SHP77 treated with DMSO at 0.1 percent for 48 hours (cell line): ENCODE measurements at places on chromosomes 1 and 21.

- DNase-seq = no peak
Measured at GRCh38 chr1:197572169-197572568, 203.1 kb downstream of the DENND1B start.

DNA sequence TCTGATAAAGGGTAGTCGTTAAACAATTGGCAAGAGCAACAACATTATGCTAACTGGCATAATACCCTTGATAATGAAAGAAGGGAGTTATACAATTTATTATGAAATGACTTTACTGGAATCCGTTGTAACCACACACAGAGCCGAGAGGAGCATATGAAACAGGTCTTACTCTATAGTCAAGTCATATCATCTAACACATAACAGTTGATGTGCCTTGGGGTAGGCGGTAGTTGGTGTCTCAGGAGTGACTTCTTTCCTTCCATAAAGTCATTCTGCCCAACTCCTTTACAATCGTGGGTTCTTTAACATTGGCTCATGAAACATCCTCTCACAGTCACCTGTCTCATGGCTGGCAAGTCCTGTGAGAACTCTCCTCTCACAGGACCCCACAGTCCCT, 225.2 kb downstream of the LTN1 start:
- no peak for DNase-seq

DNA sequence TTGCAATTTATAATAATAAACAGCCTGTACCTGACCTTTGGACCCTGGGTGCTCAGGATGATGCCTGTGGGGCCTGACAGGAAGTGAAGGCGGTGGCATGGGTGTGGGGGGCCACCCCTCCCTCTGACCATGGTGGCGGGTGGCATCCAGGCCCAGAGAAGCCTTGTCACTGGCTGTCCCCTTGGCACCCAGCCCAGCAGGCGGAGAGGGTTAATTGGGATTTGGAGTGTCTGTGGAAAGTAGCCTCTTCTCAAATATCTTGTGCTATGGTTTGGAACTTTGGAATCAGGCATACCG, 20.5 kb downstream of the SOX13 start:
- no peak for DNase-seq

DNA sequence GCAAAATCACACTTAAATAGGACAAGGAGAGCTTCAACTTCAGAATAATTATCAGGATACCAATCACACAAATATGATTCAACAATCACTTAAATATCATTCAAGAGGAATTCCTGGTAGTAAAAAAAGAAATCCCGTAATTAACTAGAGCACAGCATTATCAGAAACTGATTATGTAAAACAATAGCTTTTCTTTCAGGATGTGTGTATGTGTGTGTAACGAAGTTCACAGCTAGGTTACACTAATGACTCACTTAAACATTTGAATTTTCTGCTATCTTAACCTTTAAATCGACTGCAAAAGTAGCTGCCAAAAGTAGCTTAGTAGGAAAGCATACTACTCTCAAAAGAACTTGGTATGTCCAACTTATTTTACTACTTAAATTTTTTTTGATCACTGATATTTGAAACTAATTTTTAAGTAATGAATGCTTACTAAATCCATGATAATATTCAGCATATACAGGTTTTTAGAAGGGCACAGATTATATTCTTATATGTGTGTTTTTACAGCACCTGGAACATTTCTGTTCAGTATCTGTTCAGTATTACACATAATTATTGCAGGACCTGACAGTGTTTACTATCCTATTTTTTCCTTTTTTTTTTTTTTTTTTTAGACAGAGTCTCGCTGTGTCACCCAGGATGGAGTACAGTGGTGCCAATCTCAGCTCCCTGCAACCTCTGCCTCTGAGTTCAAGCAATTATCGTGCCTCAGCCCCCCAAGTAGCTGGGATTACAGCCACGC, 4.2 kb downstream of the RERE start:
- no peak for DNase-seq

GRCh38 chr1:216554934-216555333, 131.7 kb upstream of the USH2A start:
- DNase-seq = no peak

GRCh38 chr1:11486231-11487009, 7.5 kb downstream of the DISP3 start:
- DNase-seq = no peak

DNA sequence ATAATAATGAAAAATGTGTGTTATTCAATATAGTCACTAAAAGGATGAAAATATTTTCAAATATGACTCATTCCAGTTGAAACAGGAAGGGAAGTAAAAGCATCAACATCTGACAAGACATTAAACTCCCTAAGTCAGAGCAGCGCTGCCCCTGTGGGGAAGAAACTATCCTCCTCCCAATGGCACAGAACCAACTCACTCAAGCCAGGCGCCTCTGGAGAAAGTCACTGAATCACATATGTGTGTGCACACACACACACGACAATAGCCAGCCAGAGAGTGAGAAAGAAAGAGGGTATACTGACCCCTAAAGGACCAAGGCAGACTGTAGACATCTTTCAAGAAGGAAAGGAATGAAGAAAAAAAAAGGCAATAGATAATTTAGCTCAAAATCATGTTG, 126.9 kb downstream of the SETD4 start:
- DNase-seq = no peak

DNA sequence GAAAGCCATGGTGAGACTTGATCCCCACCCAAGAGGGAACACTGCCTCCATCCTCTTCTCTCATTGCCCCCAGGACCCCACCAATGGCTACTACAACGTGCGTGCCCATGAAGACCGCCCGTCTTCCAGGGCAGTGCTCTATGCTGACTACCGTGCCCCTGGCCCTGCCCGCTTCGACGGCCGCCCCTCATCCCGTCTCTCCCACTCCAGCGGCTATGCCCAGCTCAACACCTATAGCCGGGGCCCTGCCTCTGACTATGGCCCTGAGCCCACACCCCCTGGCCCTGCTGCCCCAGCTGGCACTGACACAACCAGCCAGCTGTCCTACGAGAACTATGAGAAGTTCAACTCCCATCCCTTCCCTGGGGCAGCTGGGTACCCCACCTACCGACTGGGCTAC, 86.1 kb upstream of the CD1D start:
- no peak for DNase-seq

DNA sequence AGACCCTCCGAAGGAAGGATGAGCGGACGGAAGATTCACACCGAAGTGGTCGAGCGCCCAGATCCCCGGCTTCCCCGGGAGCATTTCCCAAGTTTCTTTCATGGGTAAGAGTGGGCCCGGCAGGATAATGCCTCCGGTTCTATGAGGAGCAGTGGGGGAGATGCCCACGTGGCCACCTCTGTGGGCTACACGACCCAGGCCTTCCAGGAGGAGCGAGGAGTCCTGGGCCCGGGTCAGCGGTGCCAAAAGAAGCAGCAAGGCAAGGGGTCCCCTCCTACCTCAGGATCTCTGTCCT, 7.9 kb upstream of the NBPF11 start:
- no peak for DNase-seq

GRCh38 chr1:229012823-229013222, 258.1 kb upstream of the RAB4A start:
- no peak for DNase-seq

DNA sequence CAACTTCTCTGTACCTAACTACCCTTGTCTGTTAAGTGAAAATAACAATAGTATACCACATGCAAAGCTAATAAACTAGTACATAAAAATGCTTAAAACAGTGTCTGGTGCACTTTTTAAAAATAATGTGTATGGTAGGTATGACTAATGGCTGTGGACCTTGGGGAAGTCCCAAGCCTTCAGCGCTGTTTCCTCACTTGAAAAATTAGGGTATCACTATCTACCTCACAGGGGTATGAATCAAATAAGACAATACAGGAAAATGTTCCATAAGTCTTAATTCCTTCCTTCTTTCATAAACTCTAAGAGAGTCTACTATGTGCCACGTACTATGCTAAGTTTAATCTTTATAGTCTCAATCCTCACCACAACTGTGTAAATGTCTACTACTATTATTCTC, 32.0 kb downstream of the EGLN1 start:
- no peak for DNase-seq

DNA sequence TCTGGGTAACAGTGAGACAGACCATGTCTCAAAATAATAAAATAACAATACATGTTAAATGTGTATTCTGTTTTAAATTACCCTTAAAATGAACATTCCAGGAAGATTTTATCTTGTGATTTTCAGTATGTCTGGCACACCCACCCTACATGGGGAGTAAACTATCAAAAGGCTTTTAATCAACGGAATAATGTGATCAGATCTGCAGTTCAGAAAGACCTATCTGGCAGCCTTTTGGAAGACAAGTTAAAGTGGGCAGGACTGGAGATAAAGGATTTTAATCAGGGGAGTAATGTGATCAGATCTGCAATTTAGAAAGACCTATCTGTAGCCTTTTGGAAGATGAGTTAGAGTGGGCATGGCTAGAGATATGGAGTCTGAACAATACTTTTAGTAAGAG, 10.1 kb downstream of the MED8 start:
- no peak for DNase-seq

DNA sequence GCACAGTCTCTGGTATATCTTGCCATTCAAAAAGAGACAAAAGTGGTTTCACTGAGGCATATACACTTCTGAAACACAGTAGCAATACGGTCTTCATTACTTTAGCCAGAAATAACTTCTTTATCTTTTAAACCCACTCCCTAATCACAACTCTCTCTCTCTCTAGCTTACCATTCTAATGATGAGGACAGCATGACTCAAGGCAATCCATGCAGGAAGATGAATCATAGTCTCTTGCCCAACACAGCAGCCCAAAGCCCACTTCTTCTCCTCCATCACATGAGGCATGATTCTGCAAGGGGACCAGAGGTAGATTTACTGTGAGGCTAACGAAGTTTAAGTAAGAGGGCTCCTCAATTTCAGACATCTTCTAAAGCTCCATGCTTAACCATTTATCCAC, 285.0 kb upstream of the NR5A2 start:
- DNase-seq = no peak

DNA sequence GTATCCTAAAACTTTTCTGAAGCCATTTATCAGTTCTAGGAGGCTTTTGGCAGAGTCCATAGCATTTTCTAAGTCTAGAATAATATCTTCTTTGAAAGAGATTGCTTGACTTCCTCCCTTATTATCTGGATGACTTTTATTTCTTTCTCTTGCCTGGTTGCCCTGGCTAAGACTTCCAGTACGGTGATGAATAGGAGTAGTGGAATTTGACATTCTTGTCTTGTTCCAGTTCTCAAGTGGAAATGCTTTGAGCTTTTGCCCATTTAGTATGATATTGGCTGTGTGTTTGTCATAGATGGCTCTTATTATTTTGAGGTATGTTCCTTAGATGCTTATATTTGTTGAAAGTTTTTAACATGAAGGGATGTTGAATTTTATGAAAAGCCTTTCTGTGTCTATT, 1647.9 kb downstream of the PLA2G4A start:
- DNase-seq = no peak
